ENCODE measurements at places on chromosomes 1 and 21.

GRCh38 chr1:205272536-205272935 lies 44.8 kb downstream of the TMCC2 start:
- no peak for DNase-seq

DNA sequence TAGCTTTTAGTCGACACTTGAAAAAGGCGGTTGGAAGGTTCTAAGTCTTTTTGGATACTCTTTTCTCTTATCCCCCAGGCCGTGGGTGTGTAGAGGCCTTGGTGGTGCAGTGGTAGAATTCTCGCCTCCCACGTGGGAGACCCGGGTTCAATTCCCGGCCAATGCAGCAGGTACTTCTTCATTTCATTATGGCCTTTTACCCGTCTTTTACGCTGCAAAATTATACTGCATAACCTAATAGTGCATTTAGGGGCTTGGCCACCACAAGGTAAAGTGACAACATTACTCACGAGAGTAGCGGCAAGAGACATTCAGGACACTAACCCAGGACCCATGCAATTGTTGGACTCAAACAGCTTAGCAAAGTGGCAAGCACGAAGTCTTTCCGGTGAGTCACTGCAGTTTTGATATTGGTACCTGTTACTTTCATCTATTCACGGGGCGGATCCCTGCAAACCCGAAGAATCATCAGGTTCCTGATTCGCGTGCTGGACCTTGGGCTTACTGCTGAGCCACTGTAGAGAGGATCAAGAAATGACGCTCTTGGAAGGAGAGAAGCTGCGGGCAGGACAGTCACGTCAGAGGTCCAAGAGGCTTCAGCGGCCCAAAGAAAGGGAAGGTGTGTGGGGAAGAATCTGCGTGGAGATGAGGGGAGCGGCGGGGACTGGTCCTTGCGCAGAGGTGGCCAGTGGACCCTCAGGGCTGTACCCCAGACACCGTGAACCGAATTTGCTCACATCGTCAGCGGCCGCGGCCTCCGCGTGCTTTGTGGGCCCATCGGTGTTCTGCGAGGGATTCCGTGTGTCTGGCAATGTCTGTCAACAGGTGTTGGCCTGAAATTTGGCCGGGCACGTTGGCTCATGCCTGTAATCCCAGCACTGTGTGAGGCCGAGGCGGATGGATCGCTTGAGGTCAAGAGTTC lies 12.9 kb upstream of the RNU1-4 start:
- DNase-seq: peak; percentile 93

GRCh38 chr1:100440075-100440809 lies 87.9 kb downstream of the CDC14A start:
- DNase-seq: no peak

DNA sequence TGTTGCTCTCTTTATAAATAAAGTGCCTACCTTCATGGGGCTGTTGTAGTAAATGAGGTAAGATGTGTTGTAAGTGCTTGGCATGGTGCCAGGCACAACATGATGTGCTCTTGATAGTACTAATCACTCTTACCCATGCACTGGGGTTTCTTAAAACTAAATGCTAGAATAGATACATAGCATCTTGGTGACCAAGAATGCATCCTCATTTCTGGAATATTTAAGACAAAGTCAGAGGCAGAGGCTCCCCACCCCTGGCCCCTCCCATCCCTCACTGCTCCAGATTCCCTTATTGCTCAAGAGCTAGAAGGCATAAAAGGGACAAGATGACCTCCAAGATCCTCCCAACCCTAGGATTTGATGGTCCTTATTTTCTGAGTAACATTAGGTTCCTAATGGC lies 61.3 kb downstream of the GLUL start:
- no peak for DNase-seq

DNA sequence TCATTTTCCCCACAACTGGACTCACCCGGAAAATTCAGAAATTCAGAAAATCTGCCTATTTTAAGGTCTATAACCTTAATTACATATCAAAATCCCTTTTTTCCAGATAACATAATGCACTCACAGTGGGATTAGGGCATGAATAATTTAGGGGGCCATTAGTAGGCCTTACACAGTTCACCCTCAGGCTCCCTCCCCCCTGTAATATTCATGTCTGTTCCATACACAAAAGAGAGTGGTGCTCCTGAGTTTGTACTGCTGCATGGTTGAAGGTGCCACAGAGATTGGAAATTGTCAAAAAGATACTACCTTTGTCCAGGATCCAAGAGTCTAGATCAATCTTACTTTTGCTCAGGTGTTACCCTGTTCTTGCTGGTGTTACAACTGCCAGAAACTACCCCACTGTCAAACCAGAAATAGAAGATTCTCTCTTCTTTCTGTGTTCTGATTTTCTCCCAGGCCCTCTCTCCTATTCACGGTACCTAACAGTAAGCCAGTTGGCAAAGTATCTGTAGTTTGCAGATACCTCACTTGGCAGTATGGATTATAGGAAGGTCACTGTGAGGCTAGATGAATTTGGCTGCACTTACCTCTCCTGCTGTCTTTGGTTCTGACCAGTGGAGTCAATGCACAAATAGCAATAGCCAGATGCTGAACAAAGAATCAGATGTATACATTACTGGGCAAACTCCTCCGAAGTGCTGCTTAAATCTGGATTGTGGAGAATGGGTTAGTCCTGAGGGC lies 53.2 kb downstream of the C1orf198 start:
- no peak for DNase-seq

DNA sequence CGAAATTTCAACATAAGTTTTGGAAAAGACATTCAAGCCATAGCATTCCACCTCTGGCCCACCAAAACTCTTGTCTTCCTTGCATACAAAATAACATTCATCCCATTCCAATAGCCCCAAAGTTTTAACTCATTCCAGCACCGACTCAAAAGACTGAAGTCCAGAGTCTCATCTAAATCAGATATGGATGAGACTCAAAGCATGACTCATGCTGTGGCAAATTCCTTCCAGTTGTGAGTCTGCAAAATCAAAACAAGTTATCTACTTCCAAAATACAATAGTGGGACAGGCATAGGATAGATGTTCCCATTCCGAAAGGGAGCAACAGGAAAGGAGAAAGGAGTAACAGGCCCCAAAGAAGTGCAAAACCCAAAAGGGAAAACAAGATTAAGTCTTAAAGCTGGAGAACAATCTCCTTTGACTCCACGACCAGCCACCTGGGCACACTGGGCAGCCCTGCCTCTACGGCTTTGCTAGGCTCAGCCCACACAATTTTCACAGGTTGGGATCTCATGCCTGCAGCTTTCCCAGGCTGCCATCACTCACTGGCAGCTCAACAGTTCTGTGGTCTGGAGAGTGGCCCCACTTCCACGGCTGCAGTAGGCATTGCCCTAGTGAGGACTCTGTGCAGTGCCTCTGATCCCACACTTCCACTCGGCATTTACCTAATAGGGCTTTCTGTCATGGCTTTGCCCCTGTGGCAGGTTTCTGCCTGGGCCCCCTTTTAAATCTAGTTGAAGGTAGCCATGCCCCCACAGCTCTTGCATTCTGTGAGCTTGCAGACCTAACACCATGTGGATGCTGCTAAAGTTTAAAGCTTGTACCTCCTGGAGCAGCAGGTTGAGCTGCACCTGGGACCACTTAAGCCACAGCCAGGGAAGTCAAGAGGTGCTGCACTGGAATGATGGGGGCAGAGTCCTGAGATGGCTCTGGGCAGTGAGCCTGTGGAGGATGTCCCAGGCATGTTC lies 51.0 kb downstream of the RUNX3 start:
- DNase-seq: no peak

GRCh38 chr1:155001425-155001674 lies 1.3 kb upstream of the ZBTB7B start:
- DNase-seq: no peak

- no peak for DNase-seq
Observed at GRCh38 chr1:203797948-203798655, 2.7 kb downstream of the ZBED6 start.

- no peak for DNase-seq
Observed at GRCh38 chr1:169338617-169339016, 29.0 kb downstream of the NME7 start.

GRCh38 chr1:162028726-162029125 lies 5.1 kb upstream of the OLFML2B start:
- peak; percentile 80 for DNase-seq

DNA sequence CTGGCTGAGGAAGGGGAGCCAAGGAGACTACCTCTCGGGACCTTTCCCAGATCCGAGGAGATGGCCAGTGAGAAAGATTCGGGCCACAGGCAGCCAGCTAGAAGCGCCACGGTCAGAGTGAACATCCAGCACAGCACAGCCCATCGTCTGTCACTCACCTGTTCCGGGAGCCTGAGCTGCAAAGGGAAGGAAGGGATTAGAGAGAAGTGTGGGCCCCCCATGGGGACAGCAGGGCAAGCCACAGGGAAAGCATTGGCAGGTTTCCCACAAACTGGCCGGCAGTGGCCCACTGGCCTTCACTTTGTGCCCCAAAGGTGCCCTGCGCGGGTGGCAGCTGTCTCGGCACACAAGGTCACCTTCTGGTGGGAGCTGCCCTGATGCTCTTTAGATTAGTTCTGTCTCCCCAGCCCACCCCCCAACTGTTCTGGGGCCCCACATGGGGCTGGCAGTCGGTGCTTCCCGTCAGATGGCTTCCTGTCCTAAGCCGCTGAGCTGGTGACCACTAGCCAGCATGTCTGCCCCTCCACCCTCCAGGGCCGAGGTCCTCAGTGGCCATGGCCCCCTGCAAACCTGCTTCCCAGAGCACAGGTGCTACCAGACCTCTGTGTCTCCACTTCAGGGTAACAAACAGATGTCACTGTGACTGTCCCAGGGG lies 56.7 kb downstream of the LACTBL1 start:
- DNase-seq: no peak

GRCh38 chr1:19661721-19662228 lies 2.9 kb upstream of the HTR6 start:
- DNase-seq: peak; percentile 82

GRCh38 chr1:204455063-204455830 lies 39.4 kb downstream of the PIK3C2B start:
- DNase-seq: no peak

GRCh38 chr1:212238552-212238951 lies 46.7 kb upstream of the PPP2R5A start:
- DNase-seq: no peak

DNA sequence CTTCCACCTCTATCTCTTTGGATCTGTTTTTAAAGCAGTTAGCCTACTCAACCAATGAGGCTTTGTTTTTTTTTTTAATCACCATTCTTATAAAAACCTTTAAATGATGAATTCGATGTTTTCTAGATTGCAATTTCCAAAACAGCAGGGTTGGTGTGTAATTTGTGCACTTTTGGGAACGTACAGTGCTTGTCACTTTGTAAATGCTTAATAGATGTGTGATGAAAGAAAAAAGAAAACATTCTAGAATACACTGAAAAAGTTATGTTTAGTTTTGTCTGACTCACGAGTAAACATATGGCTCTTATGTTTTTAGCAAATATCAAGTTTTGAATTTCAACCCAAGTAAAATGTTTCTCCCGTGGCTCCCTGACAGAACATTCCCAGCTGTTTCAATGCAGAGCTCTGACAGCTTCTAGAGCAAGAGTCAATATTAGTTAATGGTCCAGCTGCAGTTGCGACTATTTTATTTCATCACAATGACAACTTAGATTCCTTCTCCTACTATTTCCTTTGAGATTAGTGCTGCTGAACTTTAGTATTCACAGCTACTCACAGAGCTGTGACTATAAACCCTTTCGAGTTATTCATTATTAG lies 362.5 kb upstream of the ADAMTS5 start:
- no peak for DNase-seq

- DNase-seq: no peak
Observed at GRCh38 chr1:224745394-224745793, 129.3 kb downstream of the CNIH3 start.

DNA sequence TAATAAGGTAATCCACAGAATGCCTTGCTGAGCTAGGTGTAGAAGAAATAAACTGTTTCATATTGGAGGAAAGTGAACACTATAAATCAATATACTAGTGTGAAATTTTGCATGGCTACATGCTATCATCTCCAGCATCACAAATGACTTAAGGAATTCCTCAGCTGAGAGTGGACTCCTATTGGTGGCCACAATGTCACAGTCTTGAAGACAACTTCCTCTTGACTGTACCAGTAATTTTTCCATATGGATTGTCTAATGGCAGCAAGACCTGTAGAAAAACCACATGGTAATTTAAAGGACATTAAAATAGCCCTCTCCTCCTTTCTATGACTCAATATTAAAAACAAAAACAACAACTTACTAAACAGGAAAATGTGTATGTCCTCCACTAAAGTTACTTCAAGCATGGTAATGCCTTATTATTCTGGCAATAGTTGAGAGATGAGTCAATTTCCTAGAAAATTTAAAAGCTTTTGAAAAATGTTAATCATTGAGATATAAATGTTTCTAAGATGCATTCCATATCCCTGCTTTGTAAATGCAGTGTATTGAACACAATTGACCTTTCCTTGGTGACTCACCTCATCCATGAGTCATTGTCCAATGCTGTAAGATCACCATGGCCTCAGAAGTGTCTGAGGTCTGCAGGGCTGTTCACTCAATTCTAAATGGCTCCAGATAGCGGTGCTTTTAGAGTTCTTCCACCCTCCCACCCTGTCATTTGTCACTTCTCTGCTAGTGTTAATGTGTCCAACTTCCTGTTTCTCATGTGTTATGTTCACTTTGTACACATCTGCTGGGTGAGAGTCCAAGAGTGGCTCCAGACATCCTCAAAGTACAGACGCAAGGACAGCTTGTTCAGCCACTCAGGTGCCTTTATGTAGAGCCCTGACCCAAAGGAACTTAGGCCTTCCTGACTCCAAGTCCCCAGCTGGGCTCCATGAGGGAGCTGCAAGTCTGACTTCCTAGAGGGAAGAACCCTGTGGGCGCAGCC lies 32.8 kb upstream of the DNASE2B start:
- DNase-seq: no peak

DNA sequence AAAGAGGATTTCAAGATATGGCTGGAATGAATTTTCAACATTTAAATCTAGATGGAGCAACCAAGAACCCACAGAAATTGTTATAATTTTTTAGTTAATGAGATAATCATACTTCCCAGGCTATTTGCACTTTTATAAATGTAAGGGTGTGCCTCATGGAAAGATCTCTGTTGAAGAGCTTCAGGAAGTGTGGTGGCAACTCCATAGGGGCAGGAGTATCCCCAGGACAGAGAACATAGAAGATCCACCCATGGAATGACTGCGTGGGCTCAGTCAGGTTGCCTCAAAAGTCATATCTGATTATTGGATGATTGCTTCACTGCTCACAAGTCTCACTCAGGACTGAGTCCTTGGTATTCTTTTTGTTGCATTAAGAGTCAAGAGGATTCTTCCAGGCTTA lies 167.4 kb upstream of the KIAA0040 start:
- no peak for DNase-seq

DNA sequence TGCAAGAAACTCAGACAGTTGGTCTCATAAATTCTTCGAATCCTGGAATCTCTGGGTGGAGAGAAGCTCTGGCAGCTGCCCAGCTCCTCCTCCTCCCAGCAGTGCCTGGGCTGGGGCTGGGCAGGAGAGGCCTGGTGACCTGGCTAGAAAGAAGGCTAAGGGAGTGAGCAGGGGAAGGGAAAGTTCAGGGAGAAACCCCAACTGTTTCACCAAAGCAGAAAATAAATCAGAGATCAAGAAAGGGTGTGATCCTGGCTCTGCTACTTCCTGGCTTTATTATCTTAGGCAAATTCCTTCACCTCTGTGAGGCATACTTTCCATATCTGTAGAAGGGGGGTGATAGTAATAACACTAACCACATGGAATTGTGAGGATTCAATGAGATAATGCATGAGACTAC lies 8.8 kb upstream of the COL16A1 start:
- no peak for DNase-seq

All from Karpas-422 (cell line).